GM12891 (cell line): ENCODE measurements at places on chromosomes 3 and 15.

DNA sequence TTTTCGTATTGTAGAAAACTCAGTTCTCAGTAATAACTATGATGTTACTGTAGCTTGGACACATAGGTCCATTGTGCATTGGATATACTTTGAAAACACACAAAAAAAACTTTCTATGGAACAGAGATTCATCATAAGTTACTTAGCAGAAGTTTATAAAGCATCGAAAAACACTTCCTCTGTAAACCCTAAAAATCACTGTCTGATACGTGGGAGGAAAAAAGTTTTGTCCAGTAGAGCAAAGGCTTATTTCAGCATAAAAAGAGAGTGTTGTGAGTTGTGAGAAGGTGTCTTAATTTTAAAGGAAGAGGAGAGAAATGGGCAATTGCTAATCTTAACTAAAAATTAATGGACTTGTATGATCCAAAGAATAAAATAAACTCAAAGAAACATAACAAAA is 64.8 kb downstream of the OSTN start:
- DNase-seq, result no peak

- DNase-seq, result no peak
Measured at GRCh38 chr15:47439146-47440111, 277.9 kb upstream of the SEMA6D start.

DNA sequence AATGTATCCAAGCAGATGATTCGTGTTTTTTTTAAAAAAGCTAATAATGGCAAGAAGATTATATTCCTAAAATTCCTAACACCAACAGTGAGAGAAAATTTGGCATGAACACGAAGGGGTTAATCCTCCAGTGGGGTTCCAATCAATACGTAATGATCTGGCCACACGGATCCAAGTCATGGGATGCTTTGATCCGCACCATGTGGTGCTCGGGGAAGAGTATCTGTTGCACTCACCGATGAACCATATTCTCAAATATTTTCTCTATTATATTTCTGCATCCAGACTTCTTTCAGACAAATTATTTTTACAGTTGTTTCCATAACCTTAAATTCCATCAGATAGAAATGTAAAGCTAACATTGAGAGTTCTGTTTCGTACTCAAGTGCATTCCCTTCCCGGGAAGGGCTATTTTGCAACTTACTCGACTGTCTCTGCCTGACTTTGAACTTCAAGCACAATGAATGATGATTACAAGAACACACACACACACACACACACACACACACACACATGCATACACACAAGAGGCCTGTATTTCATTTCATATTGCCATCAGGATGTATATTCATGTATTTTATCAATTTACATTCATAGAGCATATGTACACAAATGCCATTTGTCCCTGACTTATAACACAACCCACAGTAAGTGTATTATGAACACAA is 567.2 kb downstream of the FOXP1 start:
- no peak for DNase-seq

DNA sequence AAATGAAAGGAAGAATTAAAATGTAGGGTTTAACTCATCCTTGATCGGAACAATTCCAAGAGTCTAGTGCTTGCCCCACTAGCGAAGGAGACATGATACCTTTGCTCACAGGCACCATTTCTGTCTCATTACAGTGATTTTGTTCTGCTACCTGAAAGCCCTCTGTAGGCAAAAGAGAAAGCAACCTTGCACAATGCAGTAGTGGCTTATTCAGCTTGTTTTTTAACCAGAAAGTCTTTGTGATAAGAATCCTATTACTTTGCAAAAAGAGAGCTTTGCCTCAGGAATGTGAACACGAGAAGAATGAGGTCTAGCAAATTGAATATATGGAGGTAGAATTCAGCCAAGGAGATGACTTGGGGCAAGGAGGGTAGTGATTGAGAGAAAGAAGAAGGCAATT is 684.4 kb downstream of the GRM7 start:
- DNase-seq, result no peak

DNA sequence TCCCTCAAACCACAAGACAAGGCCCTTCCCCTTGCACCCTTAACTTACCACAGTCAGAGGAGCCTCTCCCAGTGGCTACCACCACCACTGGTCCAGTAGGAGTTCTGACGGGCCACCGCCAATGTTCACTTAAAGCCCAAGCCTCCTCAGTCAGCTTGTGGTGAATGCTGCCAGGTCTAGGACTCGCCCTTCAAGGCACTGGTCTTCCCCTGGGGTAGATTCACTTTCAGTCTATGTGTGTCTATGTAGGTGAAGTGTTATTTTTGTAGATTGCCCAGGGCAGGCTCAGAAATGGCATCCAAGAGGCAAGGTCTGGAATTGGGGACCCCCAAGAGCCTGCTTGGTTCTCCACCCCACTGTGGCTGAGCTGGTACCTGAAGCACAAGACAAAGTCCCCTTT is 15.4 kb upstream of the CASR start:
- DNase-seq, result no peak

GRCh38 chr15:88139936-88140335 is 116.6 kb downstream of the NTRK3 start:
- DNase-seq, result no peak

- DNase-seq, result no peak
Measured at GRCh38 chr3:53809764-53810400, 36.3 kb downstream of the CHDH start.

- no peak for DNase-seq
Measured at GRCh38 chr3:31232055-31233025, 300.4 kb upstream of the STT3B start.

GRCh38 chr3:124358156-124358555 is 366.2 kb upstream of the ROPN1 start:
- DNase-seq, result no peak

- no peak for DNase-seq
Measured at GRCh38 chr3:188370081-188370830, 216.3 kb downstream of the LPP start.

DNA sequence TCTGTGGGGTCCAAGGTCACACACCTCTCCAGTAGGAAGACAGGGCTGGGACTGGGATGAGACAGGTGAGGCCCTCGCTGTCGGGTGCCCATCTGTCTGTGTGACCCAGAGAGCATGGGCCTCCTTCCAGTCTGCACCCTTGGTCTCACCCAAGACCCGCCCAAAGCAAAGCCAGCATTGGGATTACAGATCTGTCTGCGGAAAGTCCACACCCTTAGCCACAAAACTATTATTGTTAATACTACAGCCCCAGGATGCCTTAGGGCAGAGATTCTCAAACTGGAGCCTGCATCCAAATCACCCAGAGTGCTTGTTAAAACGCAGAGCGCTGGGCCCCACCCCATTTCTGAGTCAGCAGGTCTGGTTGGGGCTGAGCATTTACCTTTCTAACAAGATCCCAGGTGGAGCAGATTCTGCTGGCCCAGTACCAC is 58.5 kb upstream of the ZNF148 start:
- no peak for DNase-seq

DNA sequence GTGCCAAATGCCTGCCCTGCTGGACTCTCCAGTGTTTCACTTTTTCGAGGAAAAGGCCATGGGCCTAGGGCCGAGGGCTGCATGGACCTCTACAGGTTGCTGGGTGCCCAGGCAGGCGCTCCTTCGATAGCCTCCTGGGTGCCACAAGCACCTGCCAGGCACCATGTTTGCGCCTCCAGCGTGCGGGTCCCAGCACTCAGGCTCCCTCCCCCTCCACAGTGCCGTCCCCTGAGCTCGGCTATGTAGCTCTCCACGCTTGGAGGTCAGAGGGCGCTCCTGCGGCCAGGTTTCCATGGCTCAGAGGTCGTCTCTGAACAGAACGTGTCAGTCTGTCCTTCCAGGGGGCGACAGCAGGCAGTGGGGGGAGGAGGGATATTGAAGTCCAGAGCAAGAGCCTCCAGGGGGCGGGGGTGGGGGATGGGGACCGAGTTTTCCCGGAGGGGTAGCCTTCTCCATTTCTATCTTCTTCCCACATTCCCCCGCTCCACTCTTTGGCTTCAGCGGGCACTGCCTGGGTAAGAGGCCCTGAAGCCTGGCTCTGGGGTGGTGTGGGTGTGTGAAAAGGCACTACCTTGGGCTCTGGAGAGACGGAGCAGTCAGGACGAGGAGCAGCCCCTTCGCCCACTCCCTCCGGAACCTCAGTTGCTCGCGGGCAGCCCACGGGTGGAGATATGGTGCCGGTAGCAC is 3.6 kb downstream of the ONECUT1 start:
- no peak for DNase-seq

- no peak for DNase-seq
Measured at GRCh38 chr3:12345584-12346494, 57.0 kb downstream of the PPARG start.
